ENCODE measurements at places on chromosomes 6 and 20.
A peak's percentile ranks its signal among the peaks of the same experiment; 100 is the strongest.

DNA sequence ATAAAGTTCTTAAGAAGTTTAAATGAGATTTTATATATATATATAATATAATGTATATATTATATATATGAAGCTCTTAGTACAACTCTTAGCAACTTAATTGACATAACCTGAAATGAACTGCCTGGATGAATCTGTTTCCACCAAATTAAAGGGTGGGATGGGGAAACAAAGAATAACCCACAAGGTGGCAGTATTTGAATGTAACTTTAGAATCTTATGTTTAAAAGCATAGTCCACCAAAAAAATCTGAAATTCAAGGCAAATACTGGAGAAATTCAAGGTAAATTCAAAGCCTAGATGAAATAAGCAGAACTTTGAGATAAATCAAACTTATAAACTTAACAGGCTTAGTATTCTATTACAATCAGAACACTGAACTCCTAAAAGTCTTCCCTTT is 4.4 kb upstream of the IBTK start:
- DNase-seq = no peak

- no peak for DNase-seq
These were observed 2177.4 kb upstream of the DEFB115 start for GRCh38 chr20:29079769-29080690.

DNA sequence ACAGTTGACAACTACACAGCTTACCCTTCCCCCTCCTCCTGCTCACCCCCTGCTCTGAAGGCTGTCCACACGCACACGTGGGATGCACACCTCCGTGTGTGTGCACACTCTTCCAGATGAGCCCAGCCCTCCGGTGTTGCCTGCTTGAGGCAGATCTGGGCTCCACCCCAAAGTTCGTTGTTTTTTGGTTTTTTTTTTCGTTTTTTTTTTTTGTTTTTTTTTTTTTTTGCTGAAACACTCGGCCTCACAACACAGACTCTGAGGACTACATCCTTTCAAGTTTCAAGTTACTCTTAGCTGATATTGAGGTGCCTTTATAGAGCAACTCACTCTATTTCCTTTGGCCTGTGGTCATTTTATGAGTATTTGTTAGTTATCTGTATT is 88.2 kb downstream of the RREB1 start:
- no peak for DNase-seq

DNA sequence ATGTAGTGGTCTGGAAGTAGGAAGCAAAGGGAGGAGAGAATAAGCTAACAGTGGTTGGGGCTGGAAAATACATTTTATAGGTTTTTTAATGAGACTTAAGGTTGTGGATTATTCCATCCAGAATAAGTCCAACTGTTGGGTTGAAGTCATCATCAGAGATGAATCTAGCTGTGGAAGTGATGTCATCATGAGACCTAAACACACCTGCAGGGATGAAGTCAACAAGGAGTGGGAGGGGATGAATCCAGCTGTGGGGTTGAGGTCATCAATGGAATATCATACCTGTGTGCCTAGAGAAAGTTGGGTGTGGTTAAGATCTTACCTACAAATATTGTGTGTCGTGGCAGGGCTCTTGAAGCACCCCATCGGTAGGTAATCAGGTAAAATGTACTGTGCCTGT is 730.7 kb downstream of the RFPL4B start:
- DNase-seq = no peak

GRCh38 chr20:59491884-59492283 is 112.5 kb upstream of the PHACTR3 start:
- DNase-seq = no peak

GRCh38 chr6:570825-571224 is 86.1 kb downstream of the HUS1B start:
- DNase-seq = peak; percentile 11

GRCh38 chr20:25637247-25637646 is 13.4 kb upstream of the NANP start:
- DNase-seq = no peak

DNA sequence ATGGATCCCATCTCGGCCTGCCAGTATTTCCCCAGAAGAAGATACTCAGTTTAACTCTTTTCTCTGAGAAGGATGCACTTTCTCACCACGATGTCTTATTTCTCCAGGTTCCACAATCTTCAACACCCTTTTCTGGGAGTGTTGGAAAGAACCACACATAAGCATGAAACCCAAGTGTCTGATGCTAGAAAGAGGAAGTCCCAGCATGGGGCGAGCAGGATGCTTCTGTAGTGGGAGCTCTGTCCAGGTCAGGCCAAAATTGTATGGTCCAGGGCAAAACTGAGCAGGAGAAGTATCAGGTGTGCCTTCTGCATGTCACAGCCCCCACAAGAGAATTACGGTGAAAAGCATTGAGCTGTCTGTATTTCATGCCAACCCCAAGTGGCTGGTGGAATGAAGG is 11.0 kb downstream of the TREM1 start:
- no peak for DNase-seq

- peak; percentile 64 for DNase-seq
These were observed 35.4 kb downstream of the CEP250 start for GRCh38 chr20:35490736-35491181.

DNA sequence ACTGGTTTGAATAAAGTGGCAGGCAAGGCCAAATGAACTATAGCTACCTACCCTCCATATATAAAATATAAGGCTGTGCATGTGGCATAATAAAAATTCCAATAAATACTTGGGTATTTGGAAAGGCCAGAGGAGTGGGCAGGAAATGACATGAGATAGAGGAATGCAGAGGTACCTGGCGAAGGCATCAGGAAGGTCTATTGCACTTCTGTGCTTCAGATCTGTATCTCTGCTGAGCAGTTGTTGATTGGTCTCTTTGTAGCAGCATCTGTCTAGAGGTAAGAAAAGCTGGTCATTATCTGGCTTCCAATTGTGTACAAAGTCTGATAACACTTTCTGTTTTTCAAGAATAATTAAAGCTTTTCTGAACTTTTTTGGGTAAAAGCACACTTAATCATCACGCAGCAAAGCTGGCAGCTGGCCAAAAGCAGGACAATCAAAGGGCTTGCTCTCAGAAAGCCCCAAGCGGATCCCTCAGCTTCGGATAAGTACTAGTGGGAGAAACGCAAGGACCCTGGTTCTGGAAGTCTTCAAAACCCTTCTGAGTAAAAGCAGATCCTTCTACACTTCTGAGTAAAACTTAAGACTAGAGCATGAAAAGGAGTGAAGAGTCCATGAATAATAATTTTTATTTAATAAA is 120.1 kb upstream of the TCF21 start:
- DNase-seq = no peak

GRCh38 chr20:2619961-2620595 is 32.4 kb upstream of the NOP56 start:
- DNase-seq = no peak

DNA sequence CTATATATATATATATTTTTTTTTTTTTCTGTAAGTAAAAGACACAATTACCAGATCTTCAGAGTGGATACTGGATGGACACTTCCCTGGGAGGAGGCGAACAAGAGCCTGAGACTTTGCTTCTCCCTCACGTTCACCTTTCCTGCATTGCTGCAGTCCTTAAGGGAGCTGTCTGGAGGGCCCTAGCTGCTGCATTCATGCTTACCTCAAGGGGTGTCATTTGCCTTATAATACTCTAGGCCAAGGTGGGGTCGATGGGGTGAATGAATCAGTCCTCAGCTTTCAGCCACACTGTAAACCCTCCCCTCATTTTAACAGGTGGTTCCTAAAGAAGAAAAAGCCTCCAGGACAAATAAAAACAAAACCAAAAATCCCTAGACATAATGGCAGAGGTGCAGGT is 34.8 kb upstream of the CD83 start:
- DNase-seq = no peak

DNA sequence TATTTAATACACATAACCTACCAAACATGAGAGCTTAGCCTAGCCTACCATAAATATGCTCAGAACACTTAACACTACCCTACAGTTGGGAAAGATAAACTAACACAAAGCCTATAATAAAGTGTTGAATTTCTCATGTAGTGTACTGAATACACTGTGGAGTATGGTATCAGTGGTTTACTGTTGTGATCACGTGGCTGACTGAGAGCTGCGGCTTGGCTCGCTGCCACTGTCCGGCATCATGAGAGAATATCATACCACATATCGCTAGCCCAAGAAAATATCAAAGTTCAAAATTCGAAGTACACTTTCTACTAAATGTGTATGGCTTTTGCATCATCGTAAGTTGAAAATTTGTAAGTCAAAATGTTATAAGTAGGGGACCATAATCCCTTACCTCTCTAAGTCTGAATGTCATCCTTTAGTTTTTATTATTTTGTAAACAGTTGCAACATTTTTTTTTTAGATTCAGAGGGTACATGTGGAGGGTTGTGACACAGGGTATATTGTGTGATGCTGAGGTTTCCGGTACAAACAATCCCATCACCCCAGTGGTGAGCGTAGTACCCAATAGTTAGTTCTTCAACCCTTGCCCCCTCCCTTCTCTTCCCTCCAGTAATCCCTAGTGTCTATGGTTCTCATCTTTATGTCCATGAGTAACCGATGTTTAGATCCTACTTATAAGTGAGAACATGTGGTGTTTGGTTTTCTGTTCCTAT is 14.6 kb upstream of the TAAR1 start:
- DNase-seq = peak; percentile 18

GRCh38 chr20:14959506-14960475 is 622.4 kb upstream of the FLRT3 start:
- DNase-seq = no peak

GRCh38 chr20:63653041-63653973 is at the start of gene STMN3:
TSS of gene STMN3 (minus strand) at chr20:63653424. CDS start at chr20:63653345, 79 bp downstream.
- peak; percentile 88 for DNase-seq

DNA sequence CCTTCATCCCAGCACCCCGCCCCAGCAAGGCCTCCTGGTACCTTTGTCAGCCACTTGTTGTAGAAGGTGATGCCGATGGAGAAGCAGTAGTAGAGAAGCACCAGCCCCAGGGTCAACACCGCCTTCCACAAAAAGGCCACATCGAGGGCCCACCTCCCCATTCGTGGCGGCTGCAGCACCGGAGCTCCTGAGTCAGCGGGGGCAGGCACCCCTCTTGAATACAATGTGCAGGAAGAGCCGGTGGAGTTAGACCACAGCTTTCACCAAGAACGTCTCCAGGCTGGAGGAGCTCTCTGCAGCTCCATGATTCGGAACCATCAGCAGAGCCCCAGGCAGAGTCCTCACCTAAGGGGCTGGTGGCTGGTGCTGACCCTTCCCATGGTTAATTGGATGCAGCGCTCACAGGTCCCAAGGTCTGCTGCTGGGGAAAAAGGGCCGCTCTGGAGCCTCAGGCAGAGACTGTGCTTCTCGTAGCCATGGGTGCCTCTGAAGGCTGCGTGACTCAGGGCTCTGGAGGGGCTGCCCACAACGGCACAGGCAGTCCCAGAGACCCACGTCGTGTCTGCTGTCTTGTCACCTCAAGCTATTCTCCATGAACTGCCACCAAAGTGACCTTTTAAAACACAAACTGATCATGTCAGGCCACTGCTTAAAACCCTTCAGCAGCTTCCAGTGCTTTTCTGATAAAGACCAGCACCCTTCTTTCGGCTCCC is 47.9 kb downstream of the ELMO2 start:
- no peak for DNase-seq

- DNase-seq = no peak
These were observed 236.3 kb upstream of the ZNF217 start for GRCh38 chr20:53829724-53830521.

GRCh38 chr6:89525786-89526562 is 93.0 kb downstream of the ANKRD6 start:
- no peak for DNase-seq

GRCh38 chr6:165805067-165805555 is 142.1 kb upstream of the PDE10A start:
- no peak for DNase-seq

GRCh38 chr6:53734473-53735299 is 60.1 kb upstream of the LRRC1 start:
- DNase-seq = peak; percentile 27

- no peak for DNase-seq
These were observed 155.5 kb downstream of the PRL start for GRCh38 chr6:22141241-22141745.

DNA sequence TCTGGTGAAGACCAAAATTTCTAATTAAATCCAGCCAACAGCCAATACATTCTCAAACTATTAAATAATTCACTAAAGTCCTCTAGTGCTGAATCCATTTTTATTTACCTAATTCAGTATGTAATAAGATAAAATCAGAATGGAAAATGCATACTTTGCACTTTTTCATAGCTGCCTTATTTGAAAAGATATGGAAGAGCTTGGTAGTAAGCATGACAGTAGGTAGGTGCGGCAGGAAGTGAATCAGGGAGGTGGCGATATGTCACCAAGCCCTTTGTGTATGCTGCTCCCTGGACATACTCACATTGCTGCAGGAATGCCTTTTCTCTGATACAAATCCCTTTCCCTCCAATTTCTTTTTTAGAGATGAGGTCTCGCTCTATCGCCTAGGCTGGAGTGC is 10.2 kb upstream of the TGM3 start:
- DNase-seq = no peak

- no peak for DNase-seq
These were observed 50.5 kb upstream of the CSE1L start for GRCh38 chr20:48995589-48995988.

GRCh38 chr20:10415013-10415650 is 18.9 kb downstream of the MKKS start:
- DNase-seq = no peak

DNA sequence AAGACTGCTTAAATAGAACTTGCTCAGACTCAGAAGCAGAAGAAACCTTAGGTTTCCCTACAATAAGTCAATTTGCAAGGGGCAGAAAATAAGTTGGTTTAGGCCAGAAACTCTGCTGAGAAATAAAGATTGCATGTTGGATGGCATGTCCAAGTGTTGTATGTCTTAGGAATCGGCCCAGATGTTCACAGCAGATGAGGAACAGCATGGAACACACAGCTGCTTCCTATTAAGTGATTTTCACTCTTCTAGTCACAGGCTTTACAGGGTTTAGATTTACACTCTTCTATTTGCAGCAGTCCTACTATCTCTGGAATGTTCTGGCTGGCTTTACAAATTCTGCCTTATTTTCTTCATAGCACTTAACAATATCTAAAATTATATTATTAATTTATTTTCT is 3.2 kb downstream of the ZKSCAN4 start:
- DNase-seq = no peak

All from CMK (cell line).